Naive thymus-derived CD4-positive, alpha-beta T cell (primary cell): ENCODE measurements at places on chromosomes 6 and 20.

DNA sequence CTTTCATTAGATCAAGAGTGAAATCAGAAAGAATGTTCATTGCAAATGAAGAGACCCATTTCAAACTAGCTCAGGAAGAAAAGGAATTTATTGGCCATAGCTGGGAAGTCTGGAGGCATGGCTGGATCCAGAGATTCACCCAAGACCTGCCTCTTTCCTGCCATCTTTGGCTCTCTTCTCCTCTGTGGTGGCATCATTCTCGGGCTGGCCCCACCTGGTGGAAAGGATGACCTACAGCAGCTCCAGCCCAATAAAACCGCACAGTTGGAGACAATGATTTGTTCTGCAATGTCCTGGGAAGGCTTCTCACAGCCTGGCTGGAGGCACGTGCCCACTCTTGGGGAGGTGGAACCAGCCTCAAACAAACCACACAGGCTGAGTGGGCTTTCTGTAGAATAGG lies 18.1 kb upstream of the FERMT1 start:
- no peaks in the 10 kb centered on the region for H3K4me1 ChIP-seq
- H3K36me3 ChIP-seq: no peaks in the 10 kb centered on the region
- DNase-seq: no peak
- no peak overlapping the region for H3K4me3 ChIP-seq
- no peaks in the 10 kb centered on the region for H3K27me3 ChIP-seq

DNA sequence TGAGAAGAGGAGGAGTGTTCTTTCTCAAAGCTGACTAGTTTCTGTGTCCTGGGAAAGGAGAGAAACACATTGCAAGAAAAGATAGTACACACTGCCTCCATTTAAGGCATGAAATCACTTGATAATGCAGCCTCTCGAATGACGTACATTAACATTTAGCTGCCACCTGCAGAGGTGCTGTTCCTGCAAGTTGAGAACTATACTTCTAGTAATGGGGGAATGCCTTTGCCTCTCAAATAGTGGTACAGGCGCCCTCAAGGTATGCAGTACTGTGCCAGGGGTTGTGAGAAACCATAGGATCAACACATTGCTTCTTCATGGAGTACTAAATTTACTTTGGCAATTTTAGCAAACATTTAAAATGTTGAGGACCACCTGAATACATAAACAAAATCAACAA lies 20.1 kb downstream of the IMPG1 start:
- H3K4me1 ChIP-seq: no peaks in the 10 kb centered on the region
- H3K36me3 ChIP-seq: no peaks in the 10 kb centered on the region
- H3K4me3 ChIP-seq: no peak overlapping the region
- no peak overlapping the region for H3K27ac ChIP-seq
- no peak for DNase-seq

GRCh38 chr6:7727946-7728854 lies 2.3 kb downstream of the BMP6 start:
- H3K36me3 ChIP-seq: no peaks in the 10 kb centered on the region
- DNase-seq: no peak
- no peak overlapping the region for H3K27ac ChIP-seq

DNA sequence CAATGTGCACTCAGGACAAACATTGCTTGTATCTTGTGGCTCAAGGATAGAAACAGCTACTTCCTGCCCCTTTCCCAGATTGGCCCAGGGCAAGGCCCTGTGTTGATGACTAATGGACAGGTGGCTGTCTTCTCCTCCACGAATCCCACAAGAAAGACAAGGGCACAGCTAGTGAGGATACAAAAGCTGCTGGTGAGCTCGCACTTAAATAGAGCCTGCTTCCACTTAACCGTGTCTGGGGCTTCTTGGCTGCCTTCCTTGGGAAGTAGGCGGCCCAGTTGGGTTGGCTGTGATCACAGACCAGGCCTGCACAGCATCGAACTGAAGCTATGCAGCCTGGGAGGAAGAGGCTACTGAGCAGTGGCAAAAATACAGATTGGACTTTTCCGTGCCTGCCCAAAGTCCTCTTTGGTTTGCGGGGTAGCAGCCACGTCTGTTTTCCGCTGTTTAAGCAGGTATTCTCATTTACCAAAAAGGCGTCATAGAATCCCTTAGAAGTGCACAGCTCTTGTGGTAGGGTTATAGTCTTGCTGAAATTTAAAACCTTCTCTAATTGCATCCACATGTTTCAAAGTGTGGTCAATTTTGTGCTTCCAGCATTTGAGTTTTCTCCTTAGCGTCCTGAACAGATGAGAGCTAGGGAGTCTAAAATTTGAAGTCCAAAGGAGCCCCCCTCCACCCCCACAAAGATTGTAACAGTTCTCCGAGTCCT lies 23.0 kb upstream of the NAA20 start:
- no peak for DNase-seq
- no peak overlapping the region for H3K4me3 ChIP-seq
- H3K36me3 ChIP-seq: no peaks in the 10 kb centered on the region
- H3K27me3 ChIP-seq: no peaks in the 10 kb centered on the region
- no peaks in the 10 kb centered on the region for H3K4me1 ChIP-seq

DNA sequence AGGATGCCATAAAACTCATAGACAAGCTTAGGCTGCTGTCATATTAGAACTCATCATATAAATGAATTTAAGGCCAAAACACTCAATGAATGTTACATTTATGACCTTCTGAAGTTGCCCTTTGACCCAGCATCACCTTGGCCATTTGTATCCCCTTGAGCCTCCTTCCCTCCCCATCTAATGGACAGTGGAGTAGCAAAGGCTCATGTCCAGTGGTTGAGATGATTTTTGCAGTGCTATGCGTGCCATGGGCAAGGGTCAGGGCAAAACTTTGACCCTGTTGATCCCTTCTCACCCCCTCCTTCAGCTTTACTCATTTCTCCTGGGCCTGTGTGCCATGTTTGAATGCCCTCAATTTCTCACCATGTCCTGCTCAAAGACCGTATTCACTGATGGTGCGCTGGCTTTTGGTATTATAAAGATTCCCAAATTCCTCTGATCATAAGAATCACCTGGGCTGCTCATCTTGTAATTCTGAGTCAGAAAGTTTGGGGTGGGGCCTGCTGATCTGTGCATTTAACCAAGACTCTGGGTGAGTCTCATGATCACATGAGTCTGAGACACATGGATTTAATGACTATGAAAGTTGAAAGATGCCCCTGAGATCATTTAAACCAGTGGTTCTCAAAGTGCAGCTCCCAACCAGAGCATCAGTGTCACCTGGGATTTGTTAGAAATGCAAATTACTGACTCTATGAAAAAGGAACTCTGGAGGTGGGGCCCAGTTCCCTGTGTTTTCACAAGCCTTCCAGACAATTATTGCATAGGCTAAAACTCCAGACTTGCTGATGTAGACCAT lies 57.5 kb upstream of the IL20RA start:
- no peaks in the 10 kb centered on the region for H3K27me3 ChIP-seq
- no peaks in the 10 kb centered on the region for H3K4me1 ChIP-seq
- H3K4me3 ChIP-seq: no peak overlapping the region
- no peak for DNase-seq

GRCh38 chr6:14796974-14797762 lies 448.7 kb upstream of the JARID2 start:
- H3K27me3 ChIP-seq: no peaks in the 10 kb centered on the region
- no peak overlapping the region for H3K4me3 ChIP-seq
- no peak overlapping the region for H3K27ac ChIP-seq

- no peak overlapping the region for H3K4me3 ChIP-seq
- DNase-seq: no peak
- no peak overlapping the region for H3K27ac ChIP-seq
- H3K27me3 ChIP-seq: no peaks in the 10 kb centered on the region
- no peaks in the 10 kb centered on the region for H3K36me3 ChIP-seq
Measured at GRCh38 chr6:112254921-112255320, 554 bp upstream of the LAMA4 start.

- H3K36me3 ChIP-seq: no peaks in the 10 kb centered on the region
- H3K27ac ChIP-seq: no peak overlapping the region
- no peak for DNase-seq
- H3K27me3 ChIP-seq: no peaks in the 10 kb centered on the region
- H3K4me1 ChIP-seq: no peaks in the 10 kb centered on the region
Measured at GRCh38 chr6:56072856-56073255, 174.5 kb downstream of the COL21A1 start.

DNA sequence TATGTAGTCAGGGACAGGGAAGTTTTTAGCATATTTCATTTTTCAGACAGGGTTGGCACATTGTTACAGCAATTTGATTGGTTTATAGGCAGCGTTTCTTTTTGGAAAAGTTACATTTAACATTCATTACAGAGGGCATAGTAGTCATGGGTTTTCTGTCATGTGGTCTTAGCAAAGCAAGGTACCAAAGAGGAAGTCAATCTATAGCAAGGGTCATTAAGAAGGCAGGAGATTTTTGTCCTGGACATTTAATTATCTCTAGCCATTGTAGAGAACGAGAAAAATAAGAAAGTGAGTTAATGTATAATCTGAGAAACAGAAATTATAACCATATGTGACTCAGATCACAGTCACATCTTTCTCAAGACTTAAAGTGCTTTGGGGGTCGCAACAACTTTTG lies 47.4 kb downstream of the TPD52L1 start:
- H3K27ac ChIP-seq: no peak overlapping the region
- no peaks in the 10 kb centered on the region for H3K27me3 ChIP-seq
- DNase-seq: no peak
- no peak overlapping the region for H3K4me3 ChIP-seq
- H3K36me3 ChIP-seq: no peaks in the 10 kb centered on the region
- no peaks in the 10 kb centered on the region for H3K4me1 ChIP-seq

- H3K27ac ChIP-seq: no peak overlapping the region
- H3K36me3 ChIP-seq: no peaks in the 10 kb centered on the region
- peak; percentile 0 for DNase-seq
- H3K27me3 ChIP-seq: no peaks in the 10 kb centered on the region
- no peaks in the 10 kb centered on the region for H3K4me1 ChIP-seq
- no peak overlapping the region for H3K4me3 ChIP-seq
Measured at GRCh38 chr6:168093071-168093505, 14.1 kb upstream of the FRMD1 start.

- no peaks in the 10 kb centered on the region for H3K27me3 ChIP-seq
- DNase-seq: no peak
- H3K27ac ChIP-seq: no peak overlapping the region
- H3K4me1 ChIP-seq: no peaks in the 10 kb centered on the region
- H3K36me3 ChIP-seq: no peaks in the 10 kb centered on the region
- H3K4me3 ChIP-seq: no peak overlapping the region
Measured at GRCh38 chr6:39992861-39993622, 58.8 kb upstream of the MOCS1 start.

- H3K36me3 ChIP-seq: no peaks in the 10 kb centered on the region
- H3K27ac ChIP-seq: no peak overlapping the region
- no peaks in the 10 kb centered on the region for H3K4me1 ChIP-seq
- DNase-seq: no peak
- peaks cover 3% of the 10 kb centered on the region for H3K27me3 ChIP-seq
Measured at GRCh38 chr6:75418233-75418632, 75.4 kb downstream of the FILIP1 start.

- no peak overlapping the region for H3K4me3 ChIP-seq
- H3K27ac ChIP-seq: no peak overlapping the region
- H3K36me3 ChIP-seq: no peaks in the 10 kb centered on the region
- H3K4me1 ChIP-seq: no peaks in the 10 kb centered on the region
- no peaks in the 10 kb centered on the region for H3K27me3 ChIP-seq
- no peak for DNase-seq
Measured at GRCh38 chr6:166650824-166651807, 24.1 kb upstream of the RPS6KA2 start.

DNA sequence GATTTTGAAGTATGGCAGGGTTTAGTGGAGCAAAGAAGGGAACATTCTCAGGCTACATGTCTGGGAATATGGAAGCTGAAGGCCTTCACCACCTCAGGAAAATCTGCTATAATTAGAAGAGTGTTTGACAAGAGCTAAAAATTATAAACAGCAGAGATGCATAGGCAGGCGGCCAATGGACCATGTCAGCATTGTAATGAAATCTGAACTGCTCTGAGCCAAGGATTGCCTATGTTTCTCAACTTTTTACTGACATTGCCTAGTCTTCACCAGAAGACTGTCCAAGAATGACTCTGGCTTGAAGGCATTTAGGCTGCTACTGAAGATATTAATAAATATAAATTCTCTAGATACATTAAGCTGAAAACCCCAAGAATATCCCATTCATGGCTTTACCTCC lies 84.1 kb downstream of the C6orf52 start:
- H3K36me3 ChIP-seq: no peaks in the 10 kb centered on the region
- DNase-seq: no peak
- no peaks in the 10 kb centered on the region for H3K4me1 ChIP-seq
- H3K27ac ChIP-seq: no peak overlapping the region
- H3K4me3 ChIP-seq: no peak overlapping the region
- no peaks in the 10 kb centered on the region for H3K27me3 ChIP-seq

DNA sequence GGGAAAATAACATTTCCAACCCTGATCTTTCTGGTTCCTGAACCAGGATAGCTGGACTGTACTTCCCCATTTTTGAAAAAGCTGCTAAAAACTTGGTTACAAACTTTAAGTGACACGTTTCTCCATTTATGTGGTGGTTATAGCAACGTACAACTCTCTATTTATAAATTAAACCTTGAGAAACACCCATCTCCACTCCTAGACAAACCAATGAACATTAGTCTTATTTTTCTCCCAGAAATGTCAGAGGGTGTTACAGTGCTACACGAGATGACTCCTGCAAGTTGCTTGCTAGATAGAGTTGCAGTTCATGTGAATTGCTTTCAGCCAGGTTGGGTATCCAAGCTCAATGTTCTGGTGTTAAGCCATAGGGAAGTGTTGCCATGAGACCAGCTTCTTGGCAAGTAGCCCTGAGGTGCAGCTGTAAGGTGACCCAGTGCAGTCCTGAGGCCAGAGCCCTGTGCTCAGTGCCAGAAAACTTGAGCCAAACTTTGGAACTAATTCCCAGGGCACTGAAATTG lies 51.3 kb upstream of the REV3L start:
- H3K36me3 ChIP-seq: no peaks in the 10 kb centered on the region
- H3K4me3 ChIP-seq: no peak overlapping the region
- no peaks in the 10 kb centered on the region for H3K27me3 ChIP-seq
- no peak for DNase-seq
- no peak overlapping the region for H3K27ac ChIP-seq
- H3K4me1 ChIP-seq: peaks cover 6% of the 10 kb centered on the region

- no peak overlapping the region for H3K4me3 ChIP-seq
- H3K4me1 ChIP-seq: no peaks in the 10 kb centered on the region
- H3K27me3 ChIP-seq: no peaks in the 10 kb centered on the region
- H3K36me3 ChIP-seq: no peaks in the 10 kb centered on the region
Measured at GRCh38 chr6:21188505-21189223, 404.9 kb upstream of the SOX4 start.

DNA sequence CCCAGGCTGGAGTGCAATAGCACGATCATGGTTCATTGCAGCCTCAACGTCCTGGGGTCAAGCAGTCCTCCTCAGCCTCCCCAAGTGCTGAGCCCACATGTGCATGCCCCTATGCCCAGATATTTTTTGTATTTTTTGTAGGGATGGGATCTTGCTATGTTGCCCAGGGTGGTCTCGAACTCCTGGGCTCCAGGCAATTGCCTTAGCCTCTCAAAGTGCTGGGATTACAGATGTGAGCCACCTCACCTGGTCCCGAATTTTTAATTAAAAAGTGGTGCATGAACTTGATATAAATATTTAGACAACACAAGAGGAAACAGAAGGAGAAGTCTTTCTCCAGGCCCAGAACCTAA lies 7.1 kb upstream of the RNF114 start:
- DNase-seq: no peak
- no peaks in the 10 kb centered on the region for H3K27me3 ChIP-seq
- H3K4me3 ChIP-seq: no peak overlapping the region
- no peaks in the 10 kb centered on the region for H3K36me3 ChIP-seq
- no peak overlapping the region for H3K27ac ChIP-seq
